Suprapubic skin (tissue), 4 donors: ENCODE measurements at places on chromosomes 16 and 17.

GRCh38 chr17:7029659-7030058 lies 6.2 kb upstream of the SLC16A13 start:
- DNase-seq, result no peak

GRCh38 chr17:74408815-74409214 lies 23.1 kb upstream of the GPRC5C start:
- DNase-seq, result no peak

DNA sequence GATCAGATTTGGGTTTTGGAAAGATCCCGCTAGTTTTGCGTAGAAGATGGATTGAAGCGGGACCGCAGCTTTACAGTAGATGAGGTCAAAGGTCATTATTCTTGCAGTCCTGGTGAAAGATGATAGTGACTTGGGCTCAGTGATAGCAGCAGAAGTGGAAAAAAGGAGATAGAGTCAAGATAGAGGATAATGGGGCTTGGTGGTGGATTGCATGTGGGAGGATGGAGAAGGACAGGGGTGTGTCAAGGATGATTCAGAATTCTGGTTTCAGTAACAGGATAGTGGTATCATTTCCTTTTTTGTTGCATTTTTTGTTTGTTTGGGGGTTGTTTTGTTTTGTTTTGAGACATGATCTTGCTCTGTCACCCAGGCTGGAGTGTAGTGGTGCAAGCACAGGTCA lies 28.7 kb downstream of the CHD9NB start:
- no peak for DNase-seq

DNA sequence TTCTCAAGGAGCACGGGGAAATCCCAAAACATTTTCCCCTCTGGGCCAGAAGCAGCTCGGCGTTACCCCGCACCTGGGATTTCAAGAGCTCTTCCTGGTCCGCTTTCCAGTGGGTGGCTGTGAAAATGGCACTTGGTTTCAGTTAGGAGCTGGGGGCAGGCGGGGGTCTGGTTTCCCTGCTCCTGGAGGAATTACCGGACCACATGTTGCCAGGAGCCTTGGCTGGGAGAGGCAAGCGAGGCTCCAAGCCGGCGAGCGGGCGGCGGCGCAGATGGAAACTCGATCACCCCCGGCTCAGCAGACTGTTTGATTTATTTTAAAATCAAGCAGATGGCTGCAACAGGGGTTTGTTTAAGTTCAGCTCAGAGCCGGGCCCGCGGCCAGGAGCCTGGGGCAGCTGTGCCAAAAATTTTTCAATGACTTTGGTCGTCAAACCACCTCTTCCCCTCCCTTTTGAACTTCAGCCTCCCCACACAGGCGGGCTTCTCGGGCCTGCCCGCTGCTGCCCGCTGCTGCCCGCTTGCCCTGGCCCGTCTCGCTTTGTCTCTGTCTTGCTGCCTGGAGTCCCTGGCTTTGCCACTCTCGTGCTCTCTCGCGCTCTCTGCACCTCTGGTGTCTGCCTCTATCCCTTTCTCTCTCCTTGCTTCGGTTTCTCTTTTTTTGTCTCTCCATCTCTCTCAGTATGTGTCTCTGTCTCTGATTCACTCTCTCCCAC lies 108.0 kb upstream of the CIBAR2 start:
- no peak for DNase-seq

DNA sequence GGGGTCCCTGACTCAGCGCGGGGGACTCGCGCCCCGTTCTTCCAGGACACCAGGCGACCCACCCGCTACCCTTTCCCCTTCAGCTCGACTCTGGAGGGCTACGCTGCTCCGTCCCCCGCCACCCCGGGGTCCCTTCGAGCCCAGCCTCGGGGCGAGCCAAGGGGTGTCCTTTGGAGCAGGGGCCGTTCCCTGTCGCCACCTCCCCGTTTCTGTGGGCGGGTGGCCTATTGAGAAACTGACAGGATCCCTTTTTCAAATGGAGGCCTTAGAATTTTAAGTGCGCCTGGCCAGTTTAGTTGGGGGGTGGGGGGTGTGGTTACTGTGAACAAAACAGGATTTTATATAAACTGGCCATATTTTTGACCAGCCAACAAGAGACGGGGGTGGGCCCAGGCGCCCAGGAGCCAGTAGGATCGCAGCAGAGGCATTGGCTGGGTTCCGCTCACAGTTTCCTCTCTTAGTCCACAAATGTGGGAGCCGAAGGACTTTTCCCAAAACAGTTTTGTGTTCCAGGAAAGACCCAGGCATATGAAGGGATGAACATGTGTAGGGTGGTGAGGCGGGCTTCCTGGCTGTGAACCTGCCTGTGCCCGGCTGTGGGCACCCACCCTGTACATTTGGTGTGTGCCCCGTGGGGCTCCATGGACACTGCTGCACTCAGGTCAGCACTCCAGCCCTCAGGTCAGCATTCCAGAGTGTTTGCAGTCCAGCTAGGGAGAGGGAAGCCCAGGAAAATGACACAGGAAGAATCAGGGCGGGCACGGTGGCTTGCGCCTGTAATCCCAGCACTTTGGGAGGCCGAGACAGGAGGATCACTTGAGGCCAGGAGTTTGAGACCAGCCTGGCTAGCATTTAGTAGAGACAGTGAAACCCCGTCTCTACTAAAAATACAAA lies 722 bp upstream of the TIMP2 start:
- DNase-seq, result peak; percentile 93

DNA sequence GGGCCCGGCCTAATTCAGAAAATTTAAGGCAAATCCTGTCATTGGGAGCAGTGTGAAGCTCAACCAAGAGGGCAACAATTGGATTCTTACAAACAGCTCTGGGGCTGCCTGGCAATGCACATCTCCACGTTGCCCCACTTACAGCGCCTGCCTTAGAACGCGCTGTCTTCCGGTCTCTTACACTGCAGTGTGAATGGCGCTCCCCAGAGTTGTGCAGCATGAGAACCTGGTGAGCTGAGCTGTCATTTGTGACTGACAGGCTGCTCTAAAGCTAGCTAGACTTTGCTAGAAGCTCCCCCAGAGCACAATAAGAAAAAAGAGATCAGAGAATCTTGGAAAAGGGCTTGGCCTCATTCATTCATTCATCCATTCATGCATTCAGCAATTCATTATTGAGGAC lies 64.5 kb upstream of the PLCG2 start:
- no peak for DNase-seq

- no peak for DNase-seq
These were observed 1025.1 kb upstream of the CDH8 start for GRCh38 chr16:63061319-63061718.

GRCh38 chr17:296906-297690 lies 55.5 kb downstream of the RPH3AL start:
- peak; percentile 46 for DNase-seq

GRCh38 chr16:56372013-56372634 lies 53.2 kb downstream of the AMFR start:
- DNase-seq, result no peak

DNA sequence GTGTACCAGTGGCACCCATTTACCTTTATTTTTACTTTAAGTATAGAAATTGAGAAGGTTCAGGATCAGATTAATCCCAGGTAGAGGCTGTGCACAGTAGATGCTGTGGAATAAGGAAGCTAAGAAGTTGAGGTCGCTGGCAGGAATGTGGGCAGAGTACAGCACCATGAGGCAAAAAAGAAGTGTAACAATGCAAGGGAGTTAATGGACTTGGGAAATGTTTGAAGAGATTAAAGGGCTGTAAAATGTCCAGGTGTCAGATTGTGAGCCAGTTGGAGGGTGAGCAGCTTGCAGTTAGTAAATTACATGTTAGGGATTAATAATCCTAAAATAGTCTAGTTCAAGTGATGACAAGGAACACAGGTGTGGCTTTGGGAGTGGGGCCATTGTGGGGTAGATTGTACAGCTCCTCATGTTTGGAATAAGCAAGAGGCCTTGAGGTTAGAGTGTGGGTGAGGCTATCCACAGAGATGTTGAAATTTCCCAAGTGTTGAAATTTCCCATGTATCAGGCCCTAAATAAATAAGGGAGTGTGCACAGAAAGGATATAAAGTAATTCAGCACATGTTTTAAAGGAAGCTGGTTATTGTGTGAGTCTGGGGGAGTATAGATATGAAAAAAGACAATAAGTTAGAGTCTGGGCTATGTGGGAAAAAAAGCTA lies 21.5 kb downstream of the TAT start:
- no peak for DNase-seq

DNA sequence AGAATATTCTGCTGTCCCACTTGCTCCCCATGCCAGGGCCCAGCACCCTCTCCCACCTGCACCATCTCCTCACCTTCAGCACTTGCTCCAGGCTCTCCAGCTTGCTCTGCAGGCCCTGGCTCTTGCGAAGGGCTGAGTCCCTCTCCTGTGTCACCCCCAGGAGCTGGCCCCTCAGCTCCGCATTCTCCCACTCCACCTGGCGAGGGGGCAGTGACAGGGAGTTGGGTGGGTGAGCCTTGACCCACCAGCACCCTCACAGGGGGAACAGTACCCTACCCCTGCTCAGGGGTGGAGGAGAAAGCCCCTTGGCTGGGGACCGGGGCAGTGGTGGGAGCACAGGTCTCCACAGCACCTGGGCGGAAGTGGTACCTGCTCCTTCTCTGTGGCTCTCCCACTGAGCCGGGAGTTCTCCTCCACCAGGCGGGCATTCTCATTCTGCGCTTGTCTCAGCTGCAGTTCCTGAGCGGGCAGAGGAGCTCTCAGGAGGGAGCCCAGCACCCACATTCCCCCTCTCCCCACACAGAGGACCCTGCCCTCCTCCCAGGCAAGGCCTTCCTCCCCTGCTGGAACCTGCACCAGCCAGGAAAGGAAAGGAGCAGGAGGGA lies 5.9 kb downstream of the TSPOAP1 start:
- DNase-seq, result no peak

DNA sequence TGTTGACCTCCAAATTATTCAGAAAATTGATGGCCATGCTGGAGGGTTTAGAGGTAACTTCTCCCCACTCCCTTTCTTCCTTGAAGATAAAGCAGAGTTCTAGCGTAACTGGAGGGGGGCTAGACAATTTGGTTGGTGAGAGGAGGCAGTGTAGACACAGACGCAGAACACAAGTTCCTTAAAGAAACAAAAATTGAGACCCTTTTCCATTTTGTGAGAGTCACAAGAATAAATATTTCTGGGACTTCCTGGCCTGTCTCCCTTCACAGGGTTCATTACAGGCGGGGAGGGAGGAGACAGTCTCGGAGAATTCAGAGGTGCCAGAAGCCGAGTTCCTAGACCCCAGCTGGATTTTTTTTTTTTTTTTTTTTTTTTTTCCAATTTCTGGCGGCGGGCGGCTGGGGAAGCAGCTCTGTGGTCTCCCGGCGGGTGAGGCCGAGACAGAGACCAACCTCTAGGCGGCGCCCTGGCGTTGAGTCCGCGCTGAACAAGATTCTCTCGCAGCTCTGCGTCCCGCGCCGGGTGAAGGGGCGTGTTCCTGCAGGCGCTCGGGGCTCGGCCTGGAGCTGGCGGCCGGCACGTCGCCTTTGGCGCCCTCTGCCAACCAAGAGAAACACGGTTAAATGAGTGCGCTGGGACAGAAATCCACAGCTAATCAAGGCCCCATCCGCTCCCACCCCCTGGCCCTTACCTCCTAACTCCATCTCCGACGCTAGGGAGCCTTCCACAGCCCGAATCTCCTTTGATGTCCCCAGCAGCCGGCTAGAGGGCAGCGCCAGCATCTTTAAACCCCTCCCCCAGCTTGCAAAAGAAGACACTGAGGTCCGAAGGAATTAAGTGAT lies 10.2 kb upstream of the HOXB9 start:
- peak; percentile 79 for DNase-seq

GRCh38 chr17:67779098-67779672 lies 46.1 kb upstream of the BPTF start:
- DNase-seq, result no peak

GRCh38 chr17:50184611-50185398 lies 16.6 kb downstream of the COL1A1 start:
- DNase-seq, result peak; percentile 91

GRCh38 chr16:81592353-81592866 lies 147.8 kb downstream of the CMIP start:
- DNase-seq, result no peak

GRCh38 chr16:68264128-68265077 lies at the start of gene SLC7A6:
Gene SLC7A6, plus strand, starts transcription at chr16:68264526. Its CDS starts 10,201 bp downstream, at chr16:68274727.
- peak; percentile 88 for DNase-seq

- no peak for DNase-seq
These were observed 61.0 kb downstream of the PLD6 start for GRCh38 chr17:17144916-17145665.

GRCh38 chr16:31488468-31489297 lies 5.8 kb downstream of the SLC5A2 start:
- no peak for DNase-seq

DNA sequence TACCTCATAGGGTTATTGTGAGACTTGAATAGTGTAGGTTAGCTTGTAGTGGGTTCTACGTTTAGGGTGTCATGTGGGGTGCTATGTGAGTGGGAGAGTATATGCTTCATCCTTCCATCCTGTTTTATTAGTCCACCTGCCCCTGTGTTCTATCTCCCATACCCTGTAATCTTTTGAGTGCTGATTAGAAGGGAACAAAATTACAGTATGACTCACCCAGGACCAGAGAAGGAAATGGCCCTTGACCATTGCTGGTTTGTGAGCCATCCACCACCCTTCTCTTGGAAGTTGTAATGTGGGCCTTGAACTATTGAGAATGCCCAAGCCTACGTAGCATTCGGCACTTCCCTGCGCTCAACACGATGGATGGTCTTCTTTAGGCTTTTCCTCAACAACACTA lies 17.1 kb downstream of the SAP30BP start:
- no peak for DNase-seq

GRCh38 chr17:57395721-57396321 lies 139.5 kb downstream of the MSI2 start:
- no peak for DNase-seq

DNA sequence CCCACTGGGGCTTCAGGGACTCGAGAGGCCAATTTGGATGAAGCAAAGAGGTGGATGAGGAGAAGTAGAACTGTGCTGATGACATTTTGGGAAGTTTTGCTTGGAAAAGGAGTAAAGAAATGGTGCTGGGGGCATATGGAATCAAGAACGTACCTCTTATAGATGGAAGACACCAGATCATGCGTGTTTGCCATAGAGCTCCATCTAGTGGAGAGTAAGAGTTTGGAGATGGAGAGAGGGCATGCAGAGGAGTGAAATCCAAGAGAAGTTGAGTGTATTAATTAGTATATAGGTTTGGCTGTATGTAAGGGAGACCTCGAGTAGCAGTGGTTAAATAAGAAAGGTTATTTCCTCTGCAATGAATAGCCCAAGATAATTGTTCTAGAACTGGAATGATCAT lies 56.0 kb downstream of the SHISA6 start:
- DNase-seq, result no peak

GRCh38 chr17:80331820-80332219 lies 71.2 kb downstream of the RNF213 start:
- no peak for DNase-seq

GRCh38 chr17:79997011-79997660 lies 38.5 kb downstream of the TBC1D16 start:
- DNase-seq, result no peak

DNA sequence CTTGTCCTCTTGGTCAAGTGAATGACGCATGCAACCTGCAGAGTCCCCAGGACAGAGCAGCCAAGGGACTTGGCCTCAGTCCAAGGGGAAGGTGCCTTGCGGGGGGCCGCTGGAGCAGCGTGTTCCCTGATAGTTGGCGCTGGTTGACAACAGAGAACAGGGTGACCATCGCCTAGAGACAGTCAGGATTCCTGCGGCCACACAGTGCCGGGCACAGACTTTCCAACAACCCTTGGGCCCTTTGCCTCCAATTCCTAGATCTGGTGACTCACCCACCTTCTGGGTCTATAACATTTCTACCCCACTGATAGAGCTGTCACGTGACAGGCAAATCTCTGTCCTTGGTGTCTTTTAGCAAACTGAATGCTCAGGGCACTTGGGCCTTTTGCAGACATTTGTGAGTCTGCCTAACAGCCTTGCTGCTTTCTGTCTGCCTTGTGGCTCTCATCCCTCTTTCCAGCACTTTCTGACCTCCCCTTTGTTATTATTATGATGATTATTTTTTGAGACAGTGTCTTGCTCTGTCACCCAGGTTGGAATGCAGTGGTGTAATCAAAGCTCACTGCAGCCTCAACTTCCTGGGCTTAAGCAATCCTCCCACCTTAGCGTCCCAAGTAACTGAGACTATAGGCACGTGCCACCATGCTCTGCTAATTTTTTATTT lies 11.9 kb upstream of the TEDC2 start:
- no peak for DNase-seq
